Stimulated activated naive CD4-positive, alpha-beta T cell (primary cell): ENCODE measurements at places on chromosomes 3 and 15.

DNA sequence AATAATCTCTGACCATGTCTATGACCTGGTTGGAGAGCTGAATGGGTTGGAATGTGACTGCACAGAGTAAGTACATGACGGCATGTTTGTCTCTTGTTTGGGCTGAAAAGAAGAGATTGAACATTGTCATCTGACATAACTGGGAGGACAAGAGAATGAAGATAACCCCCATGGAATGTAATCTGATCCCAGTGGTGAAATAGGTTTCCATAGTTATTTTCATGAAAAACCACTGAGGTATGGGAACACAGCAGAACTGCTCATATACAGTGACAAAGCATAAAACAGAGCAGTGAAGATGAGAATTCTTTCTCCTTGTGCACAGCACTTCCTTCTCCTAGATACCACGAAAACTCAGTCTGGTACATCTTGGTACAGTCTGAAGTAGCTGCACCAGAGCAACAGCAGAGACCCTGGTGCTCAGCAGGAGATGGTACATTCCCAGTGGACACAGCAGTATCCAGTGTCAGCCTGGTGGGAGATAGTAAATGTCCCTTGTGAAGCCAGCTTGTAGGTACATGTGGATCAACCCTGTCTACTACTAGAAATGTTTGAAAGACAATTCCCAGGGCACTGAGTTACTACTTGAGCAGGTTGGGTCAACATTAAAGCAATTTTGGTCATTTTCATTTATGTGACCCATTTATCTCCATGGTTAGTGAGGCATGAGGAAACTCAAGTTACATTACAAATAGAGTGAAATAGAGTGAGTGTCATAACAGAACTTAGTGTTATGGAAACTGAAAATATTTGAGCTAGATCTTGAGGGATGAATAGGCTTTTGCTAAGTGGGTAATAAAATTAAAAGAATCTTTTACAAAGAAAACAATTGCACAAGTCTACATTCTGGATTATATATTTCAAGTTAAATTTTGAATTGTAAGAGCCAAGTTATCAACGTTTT lies 178.3 kb downstream of the SUCNR1 start:
- DNase-seq: no peak

DNA sequence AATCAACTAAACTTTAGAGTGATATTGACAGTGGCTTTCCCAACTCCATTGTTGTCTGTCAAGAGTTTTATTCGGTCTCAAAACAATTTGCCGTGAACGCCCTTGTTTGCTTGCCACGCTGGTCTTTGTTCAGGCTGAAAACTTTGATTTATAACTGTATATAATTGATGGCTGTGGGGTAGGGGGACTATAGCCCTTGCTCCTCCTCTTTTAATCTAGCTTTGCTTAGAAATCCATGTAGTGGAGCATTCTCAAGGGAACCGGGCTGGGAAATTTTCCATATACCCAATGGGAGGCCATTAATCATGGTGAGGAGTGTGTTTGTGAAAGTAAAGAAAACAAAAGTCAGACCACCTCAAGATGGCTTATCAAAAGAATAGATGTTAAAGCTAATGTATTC lies 339.8 kb upstream of the RARB start:
- no peak for DNase-seq

DNA sequence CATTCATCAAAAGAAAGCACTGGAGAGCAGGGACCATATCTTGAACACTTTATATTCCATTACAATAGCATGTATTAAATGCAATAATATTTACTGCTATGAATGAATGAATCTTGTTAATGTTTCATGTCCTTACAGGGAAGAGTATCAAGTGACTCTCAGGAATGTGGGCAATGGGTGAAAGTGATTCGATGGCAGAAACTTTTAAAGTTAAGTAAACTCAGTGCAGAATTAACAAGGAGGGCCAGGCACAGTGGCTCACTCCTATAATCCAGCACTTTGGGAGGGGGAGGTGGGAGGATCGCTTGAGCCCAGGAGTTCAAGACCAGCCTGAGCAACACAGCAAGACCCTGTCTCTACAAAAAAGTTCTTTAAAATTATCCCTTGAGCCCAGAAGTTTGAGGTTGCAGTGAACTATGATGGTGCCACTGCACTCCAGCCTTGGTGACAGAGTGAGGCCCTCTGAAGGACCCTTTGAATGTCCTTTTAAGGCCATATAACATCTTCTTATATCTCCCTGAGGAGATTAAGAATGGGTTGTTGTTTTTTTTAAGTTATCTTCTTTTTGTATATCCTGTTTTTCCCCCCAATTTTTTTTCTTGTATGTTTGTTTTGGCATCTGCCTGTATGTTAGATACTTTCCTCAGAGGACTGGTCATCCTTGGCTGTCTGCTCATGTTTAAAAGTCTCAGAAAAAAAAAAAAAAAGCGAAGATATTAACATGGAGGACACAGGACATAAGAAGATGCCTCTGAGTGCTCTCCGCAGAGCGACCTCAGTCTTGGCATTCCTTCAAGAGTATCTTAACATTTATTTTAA lies 9.6 kb upstream of the FSIP1 start:
- no peak for DNase-seq

GRCh38 chr3:141122455-141123030 lies 71.4 kb downstream of the SPSB4 start:
- no peak for DNase-seq

DNA sequence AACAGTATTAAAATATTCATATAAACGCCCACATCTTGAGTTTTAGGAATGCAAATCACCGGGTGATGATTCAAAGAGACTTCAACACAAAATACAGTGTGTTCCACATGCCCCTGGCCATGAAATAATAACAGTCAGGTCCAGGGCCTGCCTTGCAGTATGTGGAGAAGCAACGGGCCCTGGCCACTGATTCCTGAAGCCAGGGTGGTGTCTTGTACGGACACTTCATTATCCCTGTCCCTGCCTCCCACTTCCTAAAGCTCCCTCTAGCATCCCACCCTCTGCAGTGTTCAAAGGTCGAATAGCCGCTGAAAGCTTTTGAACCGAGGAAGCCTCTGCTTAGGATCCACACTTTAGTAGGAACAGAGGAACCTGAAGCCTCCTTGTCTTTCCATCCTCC lies 50.4 kb upstream of the PCSK6 start:
- DNase-seq: no peak

GRCh38 chr3:88149101-88149508 lies 654 bp upstream of the C3orf38 start:
- no peak for DNase-seq

DNA sequence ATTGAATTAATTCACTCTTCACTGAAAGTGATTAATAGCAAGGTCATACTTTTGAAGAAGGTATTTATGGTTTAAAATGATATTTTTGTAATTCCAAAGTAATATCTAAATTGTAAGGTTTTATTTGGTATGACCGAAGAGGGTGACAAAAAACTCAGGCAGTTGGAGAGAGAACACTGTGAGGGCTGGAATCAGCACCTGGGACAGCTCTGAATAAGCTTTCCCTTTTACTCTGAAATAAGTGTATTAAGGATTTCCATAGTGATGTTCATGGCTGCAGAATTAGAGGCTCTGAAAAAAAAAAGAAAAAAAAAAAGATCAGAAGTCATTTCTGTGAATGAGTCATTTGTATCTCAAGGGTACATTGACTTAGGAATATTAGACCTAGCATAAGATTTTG lies 299.5 kb downstream of the IL5RA start:
- no peak for DNase-seq
